ENCODE measurements at places on chromosomes 3 and 15.

- no peak for DNase-seq
These were observed 110.8 kb upstream of the HES1 start for GRCh38 chr3:194025119-194025518.

- no peak for DNase-seq
These were observed 54.4 kb upstream of the LRRN1 start for GRCh38 chr3:3744826-3745225.

GRCh38 chr3:100548053-100548452 is 55.6 kb downstream of the TMEM45A start:
- no peak for DNase-seq

DNA sequence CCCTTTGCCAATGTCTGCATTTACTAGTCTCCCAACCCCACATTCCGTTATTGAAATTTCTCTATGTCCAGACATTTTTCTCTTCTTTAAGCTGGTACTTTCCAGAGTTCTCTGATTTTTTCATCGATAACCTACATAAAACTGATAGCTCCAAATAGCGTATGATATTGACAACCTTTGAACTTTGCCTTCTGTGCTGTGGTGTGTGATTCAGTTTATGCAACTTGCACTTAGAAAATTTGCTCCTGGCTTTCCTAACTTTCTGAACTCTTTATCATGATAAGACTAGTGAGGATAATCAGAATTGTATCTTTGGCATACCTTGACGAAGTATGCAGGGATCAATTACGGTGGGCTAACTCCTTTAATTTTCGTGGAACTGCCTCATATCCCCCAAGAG is 1261.3 kb downstream of the SI start:
- no peak for DNase-seq

DNA sequence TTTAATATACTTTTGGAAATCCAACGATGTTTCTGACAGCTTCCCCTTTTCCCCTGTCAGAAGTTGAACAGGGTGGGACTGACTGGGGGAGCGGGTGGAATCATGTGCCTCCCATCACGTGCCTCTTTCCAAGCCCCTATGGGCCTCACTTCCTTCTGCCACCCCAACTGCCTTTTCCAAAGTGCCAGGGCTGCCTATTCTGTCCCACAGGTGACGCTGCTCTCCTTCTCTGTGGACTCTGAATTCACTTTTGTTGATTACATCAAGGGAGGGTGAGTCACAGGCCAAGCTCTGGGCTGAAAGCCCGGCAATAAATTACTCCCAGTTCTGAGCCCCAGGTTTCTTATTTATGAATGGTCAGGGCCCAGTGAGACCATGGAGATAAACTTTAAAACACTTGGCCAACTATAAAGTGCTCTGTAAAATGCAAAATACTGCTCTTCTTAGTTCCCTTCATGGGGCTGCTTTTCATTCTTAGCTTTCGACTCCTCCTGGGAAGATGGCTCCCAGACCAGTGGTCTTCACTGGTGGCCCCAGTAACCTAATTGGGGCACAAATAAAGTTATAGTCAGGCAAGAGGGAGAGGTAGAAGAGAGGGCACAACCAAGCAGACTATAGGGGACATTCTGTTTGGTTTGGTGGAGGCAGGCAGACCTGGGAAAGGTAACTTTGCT is 12.3 kb downstream of the CPNE9 start:
- peak; percentile 84 for DNase-seq

DNA sequence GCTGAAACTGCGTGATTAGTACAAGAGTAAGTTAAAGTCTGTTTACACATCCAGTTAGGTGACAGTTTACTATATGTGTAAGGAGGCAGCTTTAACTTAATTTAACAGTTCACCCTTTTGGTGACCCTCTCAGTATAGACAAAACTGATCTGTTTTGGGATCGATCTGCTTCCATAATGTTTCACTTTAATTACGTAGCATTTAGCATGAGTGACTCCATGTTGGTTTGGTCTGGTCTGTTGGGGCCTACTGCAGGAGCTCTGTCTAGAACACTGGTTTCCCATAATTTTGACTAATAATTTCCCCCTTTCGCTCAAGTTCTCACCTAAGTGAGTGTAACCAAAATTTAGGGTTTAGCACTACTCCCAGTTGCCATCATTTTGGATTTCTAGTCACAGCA is 6.4 kb upstream of the SECISBP2L start:
- DNase-seq: no peak

GRCh38 chr3:62539762-62540161 is 166.4 kb upstream of the FEZF2 start:
- no peak for DNase-seq

- no peak for DNase-seq
These were observed 19.5 kb upstream of the NANOGP8 start for GRCh38 chr15:35104526-35105147.

- DNase-seq: no peak
These were observed 45.3 kb upstream of the MAGEF1 start for GRCh38 chr3:184757022-184757651.

DNA sequence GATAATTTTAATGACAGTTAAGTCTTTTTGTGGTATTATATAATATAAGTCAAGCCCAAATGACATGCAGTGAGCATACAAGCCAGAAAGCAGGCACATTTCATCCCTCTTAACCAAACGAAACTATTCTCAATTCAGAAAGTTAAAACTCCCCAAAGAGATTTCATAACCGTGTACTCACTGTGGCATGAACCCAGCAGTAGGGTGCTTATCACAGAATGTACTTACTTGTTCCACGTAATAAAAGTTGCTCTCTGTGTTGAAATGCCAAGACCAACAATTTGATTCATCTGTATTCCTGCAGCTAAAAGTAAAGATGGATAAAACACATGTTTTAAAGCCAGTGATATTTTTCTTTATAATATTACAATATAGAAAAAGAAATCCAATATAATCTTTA is 12.1 kb downstream of the GK5 start:
- DNase-seq: no peak
